Liver (tissue), 10 donors: ENCODE measurements at places on chromosomes 6 and 20.

GRCh38 chr20:50294164-50295088 lies 103.8 kb downstream of the CEBPB start:
- DNase-seq = no peak

GRCh38 chr6:104595311-104595820 lies 264.4 kb downstream of the HACE1 start:
- DNase-seq = no peak

DNA sequence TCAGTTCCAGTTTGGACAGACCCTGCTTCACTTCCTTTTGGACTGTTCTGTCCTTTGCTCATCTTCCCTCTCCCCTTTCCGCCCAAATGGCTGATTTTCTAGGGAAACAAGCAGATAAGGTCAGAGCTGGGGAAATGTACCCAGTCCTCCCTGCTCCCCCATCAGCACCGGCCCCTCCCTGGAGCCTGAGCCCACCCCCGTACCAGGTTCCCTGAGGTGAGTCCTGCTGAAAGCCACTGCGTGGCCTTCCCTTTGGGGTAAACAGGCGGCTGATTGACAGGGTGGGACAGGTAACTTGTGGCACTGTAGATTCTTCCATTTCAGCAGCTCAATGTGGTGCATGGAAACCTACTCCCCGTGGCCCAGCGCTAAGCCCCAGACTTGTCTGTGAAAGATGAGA lies 70.5 kb downstream of the NPEPL1 start:
- no peak for DNase-seq

DNA sequence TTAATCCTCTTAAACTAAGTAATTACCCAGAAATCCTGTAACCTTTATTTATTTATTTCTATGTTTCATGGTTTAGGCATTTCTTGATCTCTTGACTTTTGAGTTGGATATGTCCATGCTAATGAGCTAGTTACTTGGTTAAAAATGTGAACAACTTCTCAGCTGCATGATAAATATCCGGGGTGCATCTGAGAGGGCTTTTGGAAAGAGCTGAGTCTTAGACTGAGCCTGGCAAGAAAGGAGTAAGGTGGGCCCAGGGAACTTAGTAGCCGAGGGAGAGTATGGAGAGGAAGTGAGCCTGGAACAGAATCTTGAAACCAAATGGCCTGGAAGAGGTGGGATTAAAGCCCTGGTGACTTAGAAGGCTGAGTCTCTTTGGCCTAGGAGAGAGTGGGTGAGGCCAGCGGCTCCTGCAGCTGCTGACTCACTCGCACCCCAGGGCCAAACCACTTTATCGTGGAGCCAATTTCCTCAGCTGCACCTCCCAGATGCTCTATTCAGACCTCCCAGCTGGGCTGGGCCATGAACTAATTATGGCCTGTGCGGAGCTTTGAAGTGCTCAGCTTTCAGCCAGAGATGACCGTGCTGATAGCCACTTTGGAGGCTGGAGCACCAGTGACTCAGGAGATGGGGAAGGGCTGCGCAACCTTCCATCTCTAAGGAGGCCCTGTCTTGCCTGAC lies 19.1 kb downstream of the TGM3 start:
- no peak for DNase-seq

- DNase-seq = no peak
Observed at GRCh38 chr20:10715035-10715434, 41.2 kb upstream of the JAG1 start.

- DNase-seq = no peak
Observed at GRCh38 chr20:53149148-53149889, 177.2 kb downstream of the TSHZ2 start.

DNA sequence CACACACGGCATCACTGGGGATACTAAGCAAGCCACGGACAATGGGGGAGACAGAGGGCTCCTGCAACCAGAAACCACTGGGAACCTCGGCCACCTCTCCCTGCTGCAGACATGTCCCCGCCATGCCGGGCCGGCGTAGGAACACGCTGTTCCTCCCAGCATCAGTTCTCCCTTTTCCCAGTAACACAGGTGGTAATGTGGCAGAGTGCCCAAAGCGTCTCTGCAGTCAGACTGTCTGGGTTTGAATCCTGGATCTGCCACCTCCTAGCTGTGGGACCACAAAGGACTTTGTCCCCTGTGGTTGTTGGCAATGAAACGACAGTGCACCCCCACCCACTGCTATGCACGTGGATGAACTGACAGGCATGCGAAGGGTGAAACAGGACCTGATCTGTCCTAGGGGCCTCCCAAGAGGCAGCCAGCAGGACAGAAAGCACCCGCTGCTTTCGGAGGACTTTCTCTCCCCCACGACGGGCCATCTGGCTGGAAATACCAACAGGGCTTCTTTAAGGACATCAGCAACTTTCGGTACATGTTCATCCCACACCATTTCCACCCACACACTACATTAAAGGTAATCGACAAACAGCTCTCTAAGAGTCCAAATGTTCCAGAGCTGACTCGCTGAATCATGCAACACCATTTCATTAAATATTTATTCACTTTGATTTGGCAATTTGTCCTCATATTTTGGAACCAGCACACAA lies 74.1 kb downstream of the SULF2 start:
- peak; percentile 64 for DNase-seq

DNA sequence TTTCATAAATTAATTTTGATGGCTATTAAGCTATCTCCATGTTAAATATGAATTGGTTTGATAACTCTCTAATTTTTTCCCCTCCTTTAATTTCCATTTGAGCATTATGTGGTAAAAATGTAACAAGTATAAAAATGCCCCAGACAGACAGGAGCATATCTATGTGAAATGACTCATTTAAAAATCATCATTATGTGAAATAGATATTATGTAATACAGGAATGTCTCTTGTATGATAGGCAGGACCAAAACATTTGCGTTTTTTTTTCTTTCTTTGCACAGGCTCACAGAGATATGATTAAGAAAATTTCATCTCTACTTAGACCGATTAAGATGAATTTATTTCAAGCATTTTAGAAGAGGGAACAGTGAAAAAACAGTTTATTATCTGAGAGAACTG lies 95.8 kb downstream of the AKAP7 start:
- no peak for DNase-seq

DNA sequence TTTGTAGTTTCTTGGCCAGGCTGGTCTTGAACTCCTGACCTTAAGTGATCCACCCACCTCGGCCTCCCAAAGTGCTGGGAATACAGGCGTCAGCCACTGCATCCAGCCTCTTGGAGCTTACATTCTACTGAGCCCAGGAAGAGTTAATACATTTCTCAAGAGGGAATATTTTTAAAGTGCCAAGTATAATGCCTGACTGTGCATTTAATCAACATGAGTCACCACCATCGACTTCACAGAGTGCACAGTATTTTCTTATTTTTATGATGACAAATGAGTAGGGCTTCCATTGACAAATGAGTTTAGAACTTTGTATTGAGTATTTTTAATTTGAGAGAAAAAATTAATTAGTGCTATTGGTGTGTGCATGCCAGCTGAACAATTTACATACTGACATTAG lies 72.2 kb downstream of the SASH1 start:
- no peak for DNase-seq

DNA sequence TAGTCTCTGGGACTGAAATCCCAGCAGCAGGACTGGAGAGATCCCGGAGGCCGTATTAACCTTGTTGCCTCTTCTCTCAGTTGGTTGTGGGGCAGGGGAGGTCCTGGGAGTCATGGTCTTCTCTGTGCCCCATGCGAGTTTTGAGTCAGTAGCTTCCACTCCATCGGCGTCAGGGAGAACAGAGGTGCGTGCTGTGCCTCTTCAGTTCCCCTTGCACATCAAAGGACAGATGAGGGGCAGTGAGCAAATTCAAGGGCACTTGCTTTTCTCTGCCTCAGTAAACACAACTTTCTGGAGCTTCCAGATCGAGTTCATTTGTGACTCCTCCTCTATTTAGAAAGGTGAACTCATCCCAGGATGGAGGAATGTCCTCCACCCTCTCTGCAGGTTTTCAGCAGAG lies 48.6 kb downstream of the MOCS1 start:
- no peak for DNase-seq

DNA sequence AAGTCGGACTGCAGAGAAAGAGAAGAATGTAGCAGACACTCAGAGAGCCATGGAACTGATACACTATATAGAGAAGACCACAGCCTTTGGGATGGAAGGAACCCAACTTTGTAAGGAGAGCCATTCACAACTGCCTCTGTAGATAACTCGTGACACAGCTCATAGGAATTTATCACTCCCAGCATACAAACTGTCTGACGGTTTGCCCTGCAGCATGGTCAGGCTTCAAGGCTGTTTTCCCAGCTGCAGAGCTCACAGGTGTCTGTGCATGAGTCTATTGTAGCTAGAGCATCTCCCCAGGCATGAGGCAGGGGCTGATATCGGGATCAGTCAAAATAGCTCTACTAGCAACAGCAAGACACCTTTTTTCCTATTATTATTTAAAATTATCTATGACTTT lies 130.5 kb upstream of the DTNBP1 start:
- no peak for DNase-seq

DNA sequence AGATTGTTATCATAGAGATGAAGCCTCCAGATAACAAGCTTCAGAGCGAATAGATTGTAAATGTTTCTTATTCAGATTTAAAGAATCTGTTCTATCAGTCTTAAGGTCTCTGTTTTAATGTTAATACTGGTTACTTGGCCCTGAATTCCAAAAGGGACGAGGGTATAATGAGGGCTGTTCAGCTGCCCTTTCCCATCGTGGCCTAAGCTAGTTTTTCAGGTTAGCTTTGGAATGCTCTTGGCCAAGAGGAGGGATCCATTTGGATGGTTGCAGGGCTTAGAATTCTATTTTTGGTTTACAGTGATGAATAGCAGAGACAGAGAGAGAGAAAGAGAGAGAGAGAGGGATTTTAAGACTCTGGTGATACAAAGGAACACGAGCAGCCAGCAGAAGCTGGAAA lies 62.8 kb upstream of the UFL1 start:
- no peak for DNase-seq

GRCh38 chr6:63352069-63352543 lies 32.3 kb upstream of the LGSN start:
- DNase-seq = no peak

- DNase-seq = no peak
Observed at GRCh38 chr6:135994857-135995544, 143.5 kb downstream of the PDE7B start.

GRCh38 chr6:170162775-170163404 lies 128.0 kb downstream of the DLL1 start:
- no peak for DNase-seq

- no peak for DNase-seq
Observed at GRCh38 chr6:37868447-37868825, 48.9 kb downstream of the ZFAND3 start.

GRCh38 chr6:169660751-169661390 lies 41.0 kb downstream of the WDR27 start:
- DNase-seq = no peak

GRCh38 chr6:56484669-56485068 lies 158.0 kb downstream of the DST start:
- DNase-seq = no peak

- DNase-seq = no peak
Observed at GRCh38 chr6:132818404-132819359, 4.3 kb downstream of the RPS12 start.

DNA sequence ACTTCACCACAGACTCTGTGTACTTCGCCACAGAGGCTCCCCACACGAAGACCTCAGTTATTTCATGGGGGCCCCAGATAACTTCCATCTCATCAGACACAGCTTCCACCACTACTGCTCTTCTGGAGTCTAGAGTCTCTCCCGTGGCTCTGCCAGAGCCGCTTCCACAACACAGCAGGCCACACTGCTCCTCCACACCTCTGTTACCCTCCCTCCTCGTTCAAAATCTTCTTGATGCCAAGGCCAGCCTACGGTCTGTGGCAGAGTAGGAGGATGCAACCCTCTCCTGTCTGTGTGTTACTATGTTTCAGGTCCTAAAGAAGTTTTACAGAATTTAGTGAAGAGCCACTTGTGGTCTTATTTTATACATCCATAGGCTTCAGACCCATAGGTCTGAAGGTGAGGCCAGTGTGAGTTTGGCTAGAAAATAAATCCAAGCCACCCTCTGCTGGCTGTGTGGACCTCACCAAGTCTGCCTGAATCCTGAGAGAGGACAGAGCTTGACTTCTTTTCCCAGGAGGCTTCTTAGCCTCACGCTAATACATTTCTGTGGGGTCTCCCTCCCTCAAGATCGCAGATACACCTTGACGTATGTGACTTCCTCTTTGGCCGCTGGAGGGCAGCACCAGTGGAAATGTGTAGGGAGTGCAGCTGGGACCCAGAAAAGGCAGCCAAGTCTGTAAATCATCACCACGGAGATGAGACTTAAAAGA lies 197.7 kb downstream of the FAXC start:
- DNase-seq = peak; percentile 36

DNA sequence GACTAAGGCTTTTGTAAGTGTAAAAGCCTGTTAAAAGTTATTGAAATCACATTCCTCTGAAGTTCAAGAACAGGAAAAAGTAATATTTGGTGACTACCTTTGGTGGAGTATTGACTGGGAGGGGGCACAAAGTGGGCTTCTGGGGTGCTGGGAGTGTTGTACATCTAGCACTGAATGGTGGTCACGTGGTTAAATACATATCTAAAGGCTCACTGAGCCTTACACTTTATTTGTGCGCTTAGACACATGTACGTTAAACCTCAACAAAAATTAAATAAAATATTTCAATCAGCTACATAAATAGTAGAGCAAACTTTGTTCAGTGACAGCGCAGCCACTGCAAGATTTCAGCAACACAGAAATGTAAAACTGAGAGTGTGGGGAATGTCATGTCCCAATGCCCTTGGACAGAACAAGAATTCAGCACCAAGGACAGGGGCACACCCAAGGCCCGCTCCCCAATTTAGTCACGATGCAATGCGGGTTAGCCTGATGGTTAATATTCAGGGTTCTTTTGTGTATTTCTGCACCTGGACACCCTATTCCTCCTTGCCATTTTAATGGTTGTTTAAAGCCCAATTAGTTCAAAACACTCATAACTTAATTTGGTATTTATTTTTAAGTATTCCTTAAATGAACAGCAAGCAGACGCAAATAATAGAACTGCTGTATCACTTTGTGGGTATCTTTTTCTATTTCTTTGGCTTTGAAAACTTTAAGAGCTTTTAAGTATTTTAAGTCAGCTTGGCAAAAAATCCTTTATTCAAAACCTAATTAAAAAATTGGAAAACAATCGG lies 37.4 kb downstream of the ANGPT4 start:
- DNase-seq = peak; percentile 41

DNA sequence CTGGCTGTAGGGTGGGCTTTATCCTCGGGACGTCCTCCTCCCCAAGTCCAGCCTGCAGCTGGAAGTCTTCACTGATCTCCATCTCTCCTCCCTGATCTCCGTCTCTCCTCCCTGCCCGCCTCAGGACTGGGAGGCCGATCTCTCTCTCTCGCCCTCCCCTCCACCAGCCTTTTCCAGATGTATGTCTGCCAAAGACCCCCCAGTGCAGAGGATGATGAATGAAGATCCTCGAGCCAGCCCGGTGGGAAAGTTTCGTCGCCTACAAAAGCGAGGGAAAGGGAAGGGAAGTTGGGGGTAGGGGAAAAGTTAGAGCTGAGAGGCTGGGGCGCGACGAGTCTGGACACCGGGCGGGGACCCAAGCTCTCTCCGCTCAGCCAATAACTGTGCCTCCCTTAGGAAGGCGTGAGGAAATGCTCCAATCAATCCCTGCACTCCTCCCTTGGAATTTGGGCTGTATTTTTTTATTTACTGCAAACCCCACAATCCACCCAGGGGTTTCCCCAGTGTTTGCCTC lies 595 bp upstream of the SRF start:
- no peak for DNase-seq

- DNase-seq = no peak
Observed at GRCh38 chr6:125753218-125753936, 3.9 kb downstream of the HEY2 start.

- DNase-seq = no peak
Observed at GRCh38 chr6:125279961-125280360, 21.8 kb downstream of the HDDC2 start.

- no peak for DNase-seq
Observed at GRCh38 chr6:42045538-42046460, 4.5 kb upstream of the TAF8 start.
